Stimulated activated CD4-positive, alpha-beta T cell treated with anti-CD3 and anti-CD28 coated beads, Interleukin-4, amount 100 ng/mL, for 24 hours (primary cell): ENCODE measurements at places on chromosomes 1 and 21.

- no peak for DNase-seq
Measured at GRCh38 chr1:243710467-243710866, 139.6 kb downstream of the AKT3 start.

- no peak for DNase-seq
Measured at GRCh38 chr1:77222496-77222895, 3.3 kb upstream of the PIGK start.

DNA sequence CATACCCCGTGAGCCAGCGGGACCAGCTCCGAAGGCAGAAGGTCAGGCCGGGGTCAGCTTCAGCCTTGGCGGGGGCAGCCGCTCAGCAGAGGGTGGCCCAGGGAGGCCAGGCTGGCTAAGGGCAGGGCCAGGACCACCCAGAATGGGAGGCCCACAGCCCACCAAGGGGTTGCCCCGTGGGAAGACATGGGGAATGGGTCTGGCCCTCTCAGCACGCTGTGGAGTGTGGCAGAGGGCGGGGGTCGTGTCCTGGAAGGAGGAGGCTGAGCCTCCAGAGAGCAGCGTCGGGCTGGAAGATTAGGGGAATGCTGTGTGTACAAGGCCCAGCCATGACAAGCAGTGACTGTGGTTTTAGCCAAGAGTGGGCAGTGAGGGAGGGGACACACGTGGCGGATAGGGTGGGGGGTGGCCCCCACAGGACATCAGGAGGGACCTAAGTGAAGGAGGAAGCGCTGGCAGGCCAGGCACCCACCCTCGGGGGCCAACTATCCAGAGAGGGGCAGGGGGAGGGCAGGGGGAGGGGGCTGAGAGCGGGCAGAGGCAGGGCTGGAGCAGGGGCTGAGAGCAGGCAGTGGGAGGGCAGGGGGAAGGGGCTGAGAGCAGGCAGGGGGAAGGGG is 43.9 kb upstream of the POFUT2 start:
- no peak for DNase-seq

GRCh38 chr1:213829780-213830179 is 158.0 kb upstream of the PROX1 start:
- no peak for DNase-seq

DNA sequence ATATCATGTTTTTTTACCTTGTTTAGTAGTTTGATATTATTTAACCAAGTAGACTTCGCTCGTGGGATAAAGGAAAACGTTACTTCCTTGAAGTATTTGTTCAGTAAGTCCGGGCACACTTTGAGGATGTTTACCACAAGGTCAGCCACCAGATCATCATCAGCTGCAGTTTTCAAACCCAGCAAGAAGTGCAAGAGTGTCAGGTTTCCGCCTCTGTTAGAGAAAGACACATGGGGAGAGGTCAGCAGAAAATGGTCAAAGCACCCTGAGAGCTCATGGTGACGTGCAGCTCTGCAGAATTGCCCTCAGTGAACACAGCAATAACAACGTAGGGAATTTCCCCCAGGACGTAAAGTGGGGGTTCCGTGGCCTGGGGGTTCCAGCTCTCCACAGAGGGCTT is 24.4 kb downstream of the URB1 start:
- DNase-seq: no peak

DNA sequence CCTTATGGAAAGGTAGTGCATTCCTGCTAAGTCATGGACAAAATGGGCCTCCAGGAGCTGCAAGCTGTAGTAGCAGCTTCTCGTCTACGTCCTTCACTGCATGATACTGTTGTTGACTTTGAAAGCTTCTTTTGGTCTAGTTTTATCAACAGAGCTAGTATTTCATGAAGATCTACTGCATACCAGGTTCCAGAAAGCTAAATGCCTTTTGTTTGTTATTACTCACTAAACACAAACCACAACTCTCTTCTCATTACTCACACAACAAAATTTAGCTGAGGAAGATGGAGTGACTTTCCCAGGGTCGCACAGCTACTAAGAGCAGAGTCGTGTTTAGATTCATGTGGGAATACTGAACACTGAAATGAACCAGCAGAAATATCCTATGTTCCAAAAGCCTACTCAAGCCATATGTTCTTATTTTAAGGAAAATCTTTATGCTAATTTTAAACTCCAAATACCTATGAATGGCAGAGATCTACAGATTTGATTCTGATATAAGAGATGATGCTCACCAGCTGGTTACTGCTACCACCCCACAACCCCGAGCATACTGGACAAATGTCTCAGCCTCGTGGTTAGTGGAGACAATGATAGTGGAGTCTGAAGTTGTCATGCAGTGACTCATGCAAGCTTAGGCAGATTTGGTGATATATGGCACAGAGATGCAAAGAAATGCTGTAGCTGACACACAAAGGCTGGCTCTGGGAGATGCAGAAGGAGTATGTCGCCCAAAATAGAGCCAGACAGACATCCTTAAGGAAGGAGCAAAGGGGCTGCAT is 20.6 kb downstream of the PGBD2 start:
- no peak for DNase-seq

DNA sequence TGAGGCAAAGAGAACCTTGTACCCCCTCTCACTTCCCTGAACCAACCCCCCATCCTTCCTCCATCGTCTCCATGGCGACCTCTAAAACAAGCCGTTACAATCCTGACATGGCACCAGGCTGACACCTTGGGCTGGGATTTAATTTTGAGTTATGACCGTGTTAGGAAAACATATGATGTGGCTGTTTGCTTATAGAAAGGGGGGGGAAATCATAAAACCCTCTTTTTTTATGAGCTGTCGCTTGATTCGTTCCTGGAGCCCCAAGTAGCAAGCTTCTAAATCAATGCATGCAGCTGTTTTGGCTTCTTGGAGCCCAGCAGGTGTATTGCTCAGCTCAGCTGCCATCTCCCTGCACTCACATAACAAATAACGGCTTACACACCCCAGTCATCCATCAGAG is 301.2 kb upstream of the SPAG17 start:
- DNase-seq: no peak

GRCh38 chr21:28883931-28884330 is 108.7 kb downstream of the LTN1 start:
- no peak for DNase-seq

DNA sequence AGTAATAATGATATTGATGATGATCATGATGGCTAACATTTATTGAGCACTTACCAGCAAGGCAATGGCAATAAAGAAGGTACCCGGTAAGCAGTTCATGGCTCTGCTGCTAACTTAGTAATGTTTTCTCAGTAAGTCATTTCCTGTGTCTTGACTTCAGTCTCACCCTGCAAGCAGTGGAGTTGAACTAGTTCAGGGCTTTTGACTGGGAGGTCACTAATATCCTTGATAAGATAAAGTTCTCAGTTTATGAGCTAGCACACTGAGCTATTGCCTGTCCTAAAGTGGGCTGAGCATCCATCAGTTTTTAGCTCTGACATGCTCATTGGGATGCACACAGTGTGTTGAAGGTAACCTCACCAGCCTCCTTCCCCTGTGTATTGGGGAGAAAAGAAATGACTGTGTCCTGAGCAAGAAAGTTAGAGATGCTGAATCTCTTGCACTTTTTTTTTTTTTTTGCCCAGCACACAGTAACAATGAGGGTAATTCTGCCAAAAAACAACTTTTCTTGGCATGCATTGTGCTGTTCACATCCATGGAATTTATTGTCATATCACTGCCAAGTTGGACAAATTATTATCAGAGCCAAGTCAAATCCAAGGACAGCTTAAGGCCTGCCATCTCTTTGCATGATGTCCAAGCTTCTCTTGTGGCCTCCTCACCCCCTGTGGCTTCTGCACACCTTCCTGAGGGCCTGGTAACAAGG is 55.5 kb upstream of the GADD45A start:
- DNase-seq: no peak

- DNase-seq: no peak
Measured at GRCh38 chr1:153597206-153597605, 15.7 kb downstream of the S100A16 start.

DNA sequence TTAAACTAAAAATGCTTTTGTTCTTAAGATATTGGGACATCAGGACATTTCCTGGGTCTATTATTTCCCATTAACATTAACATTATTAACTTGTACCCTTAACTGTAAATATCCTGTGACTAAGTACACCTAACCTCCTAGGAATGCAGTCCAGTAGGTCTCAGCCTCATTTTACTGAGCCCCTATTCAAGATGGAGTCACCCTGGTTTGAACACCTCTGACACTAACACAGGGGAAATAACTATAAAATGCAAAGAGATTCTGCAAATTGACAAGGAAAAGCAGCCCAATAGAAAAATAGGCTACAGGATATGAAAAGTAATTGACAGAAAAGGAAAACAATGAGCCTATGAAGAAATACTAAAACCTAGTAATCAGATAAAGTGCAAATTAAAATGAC is 11.6 kb upstream of the NCMAP start:
- no peak for DNase-seq

DNA sequence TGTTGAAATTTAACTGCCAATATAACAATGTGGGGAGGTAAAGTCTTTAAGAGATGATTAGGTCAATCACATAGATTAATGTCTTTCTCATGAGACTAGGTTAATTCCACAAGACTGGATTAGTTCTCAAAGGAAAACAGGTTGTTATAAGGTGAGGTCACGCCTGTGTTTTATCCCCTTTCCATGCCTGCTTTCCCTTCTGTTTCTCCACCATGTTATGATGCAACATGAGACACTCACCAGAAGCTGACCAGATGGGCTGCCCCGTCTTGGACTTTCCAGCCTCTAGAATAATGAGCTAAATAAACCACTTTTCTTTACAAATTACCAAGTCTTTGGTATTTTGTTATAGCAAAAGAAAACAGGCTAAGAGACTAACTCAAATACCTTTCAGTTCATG is 70.8 kb downstream of the DDAH1 start:
- no peak for DNase-seq

DNA sequence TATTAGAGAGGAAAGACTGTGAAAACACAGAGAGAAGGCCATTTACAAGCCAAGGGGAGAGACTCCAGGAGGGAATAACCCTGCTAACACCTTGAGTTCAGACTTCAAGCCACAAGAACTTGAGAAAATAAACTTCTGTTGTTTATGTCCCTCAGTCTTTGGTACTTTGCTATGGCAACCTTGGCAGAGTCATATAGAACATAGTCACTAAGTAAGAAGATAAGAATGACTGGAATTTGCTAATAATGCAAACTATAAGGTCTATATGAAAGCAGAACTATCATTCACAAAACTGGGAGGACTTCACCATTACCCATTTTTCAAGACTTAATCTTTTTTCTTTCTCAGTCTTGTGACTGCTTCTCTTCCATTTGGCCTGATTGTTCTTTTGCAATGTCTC is 767.3 kb upstream of the ADAMTS5 start:
- DNase-seq: no peak

GRCh38 chr1:55695151-55695550 is 480.0 kb upstream of the USP24 start:
- DNase-seq: no peak

DNA sequence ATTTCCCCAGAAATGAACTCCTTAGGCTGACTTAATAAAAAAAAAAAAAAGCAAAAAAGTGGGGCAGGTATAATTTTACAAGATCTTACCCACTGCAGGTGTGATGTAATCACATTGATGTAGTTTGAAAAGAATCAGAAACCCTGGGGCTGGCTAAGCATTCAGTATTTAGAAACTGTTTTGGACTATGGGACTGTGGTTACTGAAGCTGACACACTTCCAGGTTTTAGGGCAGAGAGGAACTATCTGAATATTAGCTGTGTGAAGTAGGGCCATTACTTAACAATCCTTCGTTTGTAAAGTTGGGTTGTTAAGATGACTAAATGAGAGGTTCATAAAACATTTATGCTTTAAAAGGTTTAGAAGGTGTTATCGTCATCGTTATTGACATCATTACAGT is 165.3 kb downstream of the FASLG start:
- DNase-seq: no peak

DNA sequence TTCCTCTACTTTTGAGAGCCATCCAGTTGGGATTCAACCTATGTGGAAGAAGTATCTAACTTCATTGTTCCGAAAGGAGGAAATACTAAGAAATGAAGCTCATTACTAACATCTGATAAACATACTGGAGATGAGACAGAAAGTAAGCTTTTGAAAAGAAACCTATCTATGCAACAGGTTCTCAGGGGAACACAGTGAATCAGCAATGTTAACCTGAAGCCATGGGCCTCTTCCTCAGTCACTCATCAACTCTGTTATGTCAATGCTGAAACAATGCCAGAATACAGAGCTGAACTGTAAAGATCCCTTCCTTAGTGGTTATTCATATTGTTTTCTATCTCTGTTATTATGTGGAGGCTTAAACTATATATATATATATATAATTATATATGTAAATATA is 55.5 kb upstream of the ESRRG start:
- no peak for DNase-seq

DNA sequence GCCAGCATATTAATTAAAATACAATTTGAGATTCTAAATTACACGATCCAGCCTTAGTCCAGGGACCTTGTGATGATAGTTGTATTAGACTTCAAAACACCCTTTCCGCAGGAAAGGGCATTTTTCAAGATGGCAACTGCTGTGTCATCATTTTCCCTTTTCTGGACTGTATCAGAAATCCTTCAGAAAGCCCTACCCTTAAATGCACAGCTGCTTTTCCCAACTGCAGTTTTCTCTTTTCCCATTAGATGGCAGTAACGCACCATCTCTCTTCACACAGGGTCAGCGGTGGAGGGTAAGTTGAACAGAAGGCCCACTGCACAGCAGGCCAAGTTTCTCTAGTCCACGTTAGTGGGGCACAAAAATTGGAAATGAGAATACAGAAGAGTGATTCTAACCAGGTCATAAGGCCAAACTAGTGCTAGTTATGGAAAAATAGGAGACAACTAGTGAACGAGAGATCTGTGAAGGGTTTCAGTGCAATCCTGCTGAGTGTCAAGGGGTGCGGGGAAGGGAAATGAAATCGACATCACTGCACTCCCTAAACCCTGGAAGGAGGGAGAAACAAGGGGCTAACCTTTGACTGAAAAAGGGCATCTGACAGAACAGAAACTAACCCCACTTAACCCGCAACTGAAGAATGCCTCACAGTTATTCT is 22.1 kb upstream of the TDRD10 start:
- peak; percentile 72 for DNase-seq

DNA sequence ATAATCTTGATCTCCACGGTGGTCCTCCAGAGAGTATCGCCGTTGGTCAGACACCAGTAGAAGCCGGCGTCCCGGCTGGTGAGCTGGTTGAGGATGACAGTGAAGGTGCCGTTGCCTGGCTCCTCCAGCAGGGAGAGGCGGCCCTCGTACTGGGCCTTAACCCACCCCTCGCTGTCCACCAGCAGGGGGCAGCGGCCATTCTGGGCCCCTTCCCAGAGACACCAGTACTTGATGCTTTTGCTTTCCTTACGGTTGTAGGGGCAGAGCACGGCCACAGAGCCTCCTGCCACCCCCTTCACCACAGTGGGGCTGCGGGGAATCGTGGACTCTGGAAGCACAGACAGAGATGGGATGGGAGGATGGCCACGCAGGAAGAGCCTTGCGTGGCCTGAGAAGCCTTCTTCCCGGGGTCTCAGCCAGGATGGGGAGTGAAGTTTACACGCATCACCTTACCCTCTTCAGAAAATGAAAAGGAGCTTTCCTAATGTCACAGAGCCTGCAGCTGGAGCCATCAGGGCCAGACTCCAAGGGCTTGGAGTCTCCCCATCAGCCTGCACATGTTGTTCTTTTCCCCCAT is 10.7 kb downstream of the PIGR start:
- DNase-seq: peak; percentile 48
